ENCODE measurements at places on chromosomes 6 and 20. TPM values are rescaled to one million over a fixed set of nuclear protein-coding genes. Genes with fewer than 3 reads are reported as not detected.

The LPIN3 gene
- polyA plus RNA-seq: 1.1 TPM

The RCAN2 gene
- 2.6 TPM for polyA plus RNA-seq

The HTR1E gene
- not detected for polyA plus RNA-seq

The FYN gene
- polyA plus RNA-seq: 7.1 TPM
